DND-41 (cell line): ENCODE measurements at places on chromosomes 1 and 21.

- peak; percentile 56 for DNase-seq
- no peak overlapping the region for H3K4me3 ChIP-seq
- H3K4me1 ChIP-seq = peaks cover 10% of the 10 kb centered on the region
- no peaks in the 10 kb centered on the region for H3K27me3 ChIP-seq
- no peak overlapping the region for H3K27ac ChIP-seq
Observed at GRCh38 chr1:43554444-43554992, 23.8 kb downstream of the PTPRF start.

DNA sequence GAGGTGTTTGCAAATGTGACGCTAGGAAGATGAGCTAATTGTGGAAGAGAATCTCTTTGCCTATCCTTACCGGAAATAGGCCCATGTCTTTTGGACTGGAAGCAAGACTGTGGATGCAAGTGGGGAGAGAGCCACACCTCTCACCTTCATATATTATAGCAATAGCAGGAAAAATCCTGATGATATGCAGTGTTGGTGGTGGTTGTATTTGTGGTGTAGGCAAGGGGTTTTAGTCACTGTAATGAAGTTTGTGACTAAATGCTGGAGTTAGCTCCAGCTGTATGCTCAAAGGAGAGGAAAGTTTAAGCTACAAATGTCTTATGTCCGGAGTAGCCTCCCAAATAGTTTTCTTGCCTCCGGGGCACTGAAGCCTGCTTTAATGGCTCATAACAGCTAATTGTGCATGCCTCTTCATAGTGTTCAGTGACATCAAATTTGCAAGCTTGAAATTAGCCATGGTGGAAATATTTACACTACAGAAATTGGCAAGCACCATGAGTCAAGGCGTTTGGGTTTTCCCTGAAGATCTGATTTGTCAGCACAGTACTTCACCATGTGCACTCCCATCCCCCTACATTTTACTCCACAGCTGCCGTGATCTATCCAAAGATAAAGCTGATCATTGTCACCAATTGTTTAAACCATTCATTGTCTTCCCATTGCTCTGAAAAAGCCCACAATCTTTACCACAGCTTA lies 102.6 kb upstream of the ZNF644 start:
- H3K36me3 ChIP-seq = no peaks in the 10 kb centered on the region
- peak overlapping the region; percentile 31 for H3K27ac ChIP-seq
- H3K27me3 ChIP-seq = no peaks in the 10 kb centered on the region
- peak; percentile 41 for DNase-seq
- H3K4me3 ChIP-seq = no peak overlapping the region

GRCh38 chr1:1397839-1398523 lies 1.2 kb downstream of the CCNL2 start:
- peaks cover 50% of the 10 kb centered on the region for H3K4me1 ChIP-seq
- H3K4me3 ChIP-seq = peak overlapping the region; percentile 87; the same call in 1 of the 2 replicates
- H3K27me3 ChIP-seq = no peaks in the 10 kb centered on the region
- DNase-seq = no peak
- peaks cover 79% of the 10 kb centered on the region for H3K36me3 ChIP-seq
- peak overlapping the region; percentile 88 for H3K27ac ChIP-seq

DNA sequence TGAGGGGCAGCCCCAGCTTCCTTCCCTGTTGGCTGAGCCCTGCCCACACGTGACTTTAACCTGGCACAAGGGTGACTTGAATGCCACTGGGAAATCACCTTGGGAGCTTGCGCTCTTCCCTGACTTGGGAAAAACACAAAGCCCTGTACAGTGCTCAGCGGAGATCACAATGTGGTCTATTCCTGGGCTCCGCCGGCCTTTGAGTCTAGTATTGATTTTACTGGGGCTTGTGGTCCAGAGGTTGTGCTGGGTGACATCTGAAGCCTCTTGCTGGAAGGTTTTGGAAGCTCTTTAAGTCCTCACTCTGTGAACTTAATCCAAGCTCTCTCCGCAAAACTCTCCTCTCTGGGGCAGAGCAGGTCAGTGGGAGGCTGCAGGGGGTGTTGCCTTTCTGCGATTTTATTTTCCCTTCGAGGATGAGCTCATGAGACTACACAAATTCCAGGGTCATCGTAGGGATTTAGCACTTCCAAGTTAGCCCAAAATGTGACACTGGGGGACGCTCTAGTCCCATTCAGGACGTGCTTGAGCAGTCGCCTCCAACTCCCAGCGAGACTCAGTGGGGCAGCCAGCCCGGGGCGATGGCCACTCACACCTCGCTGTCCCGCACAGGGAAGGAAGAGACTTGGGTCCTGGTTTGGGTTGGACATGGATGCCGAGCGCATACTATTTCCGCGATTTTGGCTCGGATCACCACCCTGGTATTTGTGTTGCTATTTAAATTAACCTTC lies 291.9 kb upstream of the AJAP1 start:
- no peak overlapping the region for H3K27ac ChIP-seq
- no peaks in the 10 kb centered on the region for H3K27me3 ChIP-seq
- no peak for DNase-seq
- H3K4me3 ChIP-seq = no peak overlapping the region
- H3K36me3 ChIP-seq = no peaks in the 10 kb centered on the region
- no peaks in the 10 kb centered on the region for H3K4me1 ChIP-seq

DNA sequence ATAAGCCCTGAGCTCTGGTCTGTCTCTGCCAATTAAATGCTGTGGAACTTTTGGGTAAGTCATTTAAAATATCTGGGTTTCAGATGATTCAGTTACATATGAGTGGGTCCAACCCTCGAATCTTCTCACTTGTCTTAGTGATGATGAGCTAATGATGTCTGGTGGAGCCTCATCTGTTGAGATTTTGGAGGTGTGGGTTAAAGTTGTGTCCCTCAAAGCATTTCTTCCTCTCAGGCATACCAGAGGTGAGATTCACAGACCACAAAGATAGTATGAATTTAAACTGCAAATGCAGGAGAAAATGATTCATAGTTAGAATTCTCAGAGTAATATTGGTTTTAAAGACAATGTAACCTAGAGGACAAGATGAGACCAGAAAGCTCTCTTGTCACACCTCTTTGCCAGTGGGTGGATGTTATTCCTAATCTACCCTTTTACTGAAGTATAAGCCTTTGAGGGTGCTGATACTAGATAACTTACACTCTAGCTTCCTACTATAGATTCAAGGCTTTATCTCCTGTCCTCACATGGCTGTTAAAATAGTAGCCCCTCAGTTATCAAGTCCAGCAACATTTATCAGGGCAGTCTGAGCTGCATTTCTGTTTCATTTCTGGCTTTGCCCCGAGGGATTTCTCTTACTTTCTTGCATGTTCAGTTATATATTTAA lies 90.7 kb downstream of the MT1HL1 start:
- no peaks in the 10 kb centered on the region for H3K27me3 ChIP-seq
- no peak for DNase-seq
- no peaks in the 10 kb centered on the region for H3K36me3 ChIP-seq
- H3K4me1 ChIP-seq = no peaks in the 10 kb centered on the region
- H3K27ac ChIP-seq = no peak overlapping the region

DNA sequence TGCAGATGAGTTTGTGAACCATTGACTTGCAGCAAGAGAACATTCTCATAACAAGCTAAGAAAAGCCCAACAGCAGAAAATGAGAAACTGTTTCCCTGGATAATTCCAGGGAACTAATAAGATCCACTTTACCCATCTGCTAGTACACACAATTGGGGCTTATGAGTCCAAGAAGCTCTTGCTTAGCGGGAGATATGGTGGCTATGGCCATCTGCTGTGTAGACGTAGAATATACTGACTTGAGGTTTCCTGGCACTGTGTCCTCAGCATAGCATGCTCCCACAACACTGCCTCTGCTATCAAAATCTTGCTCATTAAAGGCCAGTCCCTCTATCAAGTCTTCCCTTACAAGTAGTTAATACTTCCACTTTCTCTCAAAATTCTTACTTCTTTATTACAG lies 6.8 kb upstream of the RXRG start:
- H3K36me3 ChIP-seq = no peaks in the 10 kb centered on the region
- no peaks in the 10 kb centered on the region for H3K4me1 ChIP-seq
- peaks cover 15% of the 10 kb centered on the region for H3K27me3 ChIP-seq
- H3K4me3 ChIP-seq = no peak overlapping the region
